HFFc6 (cell line): ENCODE measurements at places on chromosomes 5 and 9. TPM values are rescaled to one million over a fixed set of nuclear protein-coding genes. Genes with fewer than 3 reads are reported as not detected.

- no peaks in the 10 kb centered on the region for H3K27me3 ChIP-seq
- H3K4me1 ChIP-seq = no peaks in the 10 kb centered on the region
- H3K27ac ChIP-seq = no peak overlapping the region
- no peak overlapping the region for H3K4me3 ChIP-seq
- H3K36me3 ChIP-seq = no peaks in the 10 kb centered on the region
- DNase-seq = no peak
Measured at GRCh38 chr9:82313697-82314096, 325.1 kb downstream of the SPATA31D1 start.

- H3K27ac ChIP-seq = peak overlapping the region; percentile 97
- H3K4me1 ChIP-seq = peaks cover 66% of the 10 kb centered on the region
- DNase-seq = no peak
- peak overlapping the region; percentile 85 for H3K4me3 ChIP-seq
- no peaks in the 10 kb centered on the region for H3K36me3 ChIP-seq
Measured at GRCh38 chr5:139652788-139653241, 4.7 kb downstream of the CXXC5 start.

GRCh38 chr9:37652261-37652660 is 1.5 kb downstream of the FRMPD1 start:
- H3K36me3 ChIP-seq = no peaks in the 10 kb centered on the region
- 0 out of 2 replicates have a peak, but pooled peaks cover 4% of the 10 kb centered on the region for H3K4me1 ChIP-seq
- H3K27ac ChIP-seq = no peak overlapping the region
- DNase-seq = no peak
- H3K27me3 ChIP-seq = peaks cover 59% of the 10 kb centered on the region

GRCh38 chr5:40505031-40505430 is 174.7 kb upstream of the PTGER4 start:
- no peaks in the 10 kb centered on the region; the same call in 1 of the 2 replicates for H3K27me3 ChIP-seq
- H3K27ac ChIP-seq = no peak overlapping the region
- DNase-seq = no peak
- H3K4me3 ChIP-seq = no peak overlapping the region
- no peaks in the 10 kb centered on the region for H3K36me3 ChIP-seq

DNA sequence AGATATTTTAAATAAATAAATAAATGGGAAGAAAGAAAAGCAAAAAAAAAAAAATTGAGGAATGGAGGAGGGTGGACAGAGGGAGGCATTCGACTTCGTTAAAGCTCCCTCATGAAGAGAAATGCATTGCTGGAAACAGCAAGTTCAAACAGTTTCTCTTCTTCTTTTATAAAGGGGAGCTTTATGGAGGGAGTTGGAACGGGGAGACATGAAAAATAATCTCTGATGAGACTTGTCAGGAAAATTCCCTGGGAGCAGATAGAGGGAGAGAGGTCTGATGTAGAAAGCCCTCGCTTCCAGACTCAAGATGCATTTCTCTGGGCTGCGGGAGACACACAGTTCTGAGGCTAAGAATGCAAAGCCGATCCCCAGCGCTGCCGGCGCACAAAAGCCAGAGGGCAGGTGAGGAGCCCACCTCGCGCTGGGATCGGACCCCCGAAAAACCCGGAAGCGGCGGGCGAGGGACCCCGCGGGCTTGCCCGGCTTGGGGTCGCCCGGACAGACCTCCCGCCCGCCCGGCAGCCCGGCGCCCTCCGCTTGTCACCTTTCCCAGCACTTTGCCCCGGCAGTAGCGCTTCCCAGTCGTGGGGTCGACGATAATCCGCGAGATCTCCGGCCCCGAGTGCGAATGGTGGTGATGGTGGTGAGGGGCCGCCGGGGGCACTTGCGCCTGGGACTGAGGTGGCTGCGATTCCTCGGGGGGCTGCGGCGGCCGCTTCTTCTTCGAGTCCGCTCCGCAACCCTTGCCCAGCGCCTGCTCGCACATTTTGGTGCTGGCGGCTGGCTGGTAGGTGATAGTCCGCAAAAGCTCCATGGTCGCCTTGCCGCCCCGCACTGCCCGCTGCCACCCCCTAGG is 512 bp downstream of the PLK2 start:
- H3K36me3 ChIP-seq = peaks cover 47% of the 10 kb centered on the region
- DNase-seq = peak; percentile 30
- peak overlapping the region; percentile 96 for H3K4me3 ChIP-seq
- peaks cover 6% of the 10 kb centered on the region for H3K27me3 ChIP-seq
- peaks cover 60% of the 10 kb centered on the region for H3K4me1 ChIP-seq
- peak overlapping the region; percentile 86 for H3K27ac ChIP-seq

DNA sequence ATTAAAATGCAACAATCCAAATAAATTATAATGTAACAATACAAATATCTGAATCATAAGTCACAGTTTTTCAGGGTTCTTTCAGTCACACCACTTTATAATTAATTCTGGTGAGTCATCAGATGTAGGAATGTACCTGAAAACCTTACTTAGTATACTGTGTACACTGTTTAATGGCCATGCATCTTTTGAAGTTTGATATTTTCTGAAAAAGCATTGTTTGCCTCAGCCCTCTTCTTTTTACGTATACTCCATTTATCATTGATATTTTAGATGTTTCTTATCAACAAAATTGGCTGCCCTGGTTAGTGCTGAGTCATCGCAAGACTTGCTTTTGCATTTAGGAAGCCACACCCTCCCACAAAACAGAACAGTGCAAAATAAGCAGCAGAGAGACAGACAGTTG is 218.6 kb downstream of the PJA2 start:
- peaks cover 2% of the 10 kb centered on the region; the same call in 1 of the 2 replicates for H3K27me3 ChIP-seq
- H3K27ac ChIP-seq = peak overlapping the region; percentile 15; the same call in 1 of the 2 replicates
- no peaks in the 10 kb centered on the region; the same call in 1 of the 2 replicates for H3K36me3 ChIP-seq
- peak; percentile 15 for DNase-seq

DNA sequence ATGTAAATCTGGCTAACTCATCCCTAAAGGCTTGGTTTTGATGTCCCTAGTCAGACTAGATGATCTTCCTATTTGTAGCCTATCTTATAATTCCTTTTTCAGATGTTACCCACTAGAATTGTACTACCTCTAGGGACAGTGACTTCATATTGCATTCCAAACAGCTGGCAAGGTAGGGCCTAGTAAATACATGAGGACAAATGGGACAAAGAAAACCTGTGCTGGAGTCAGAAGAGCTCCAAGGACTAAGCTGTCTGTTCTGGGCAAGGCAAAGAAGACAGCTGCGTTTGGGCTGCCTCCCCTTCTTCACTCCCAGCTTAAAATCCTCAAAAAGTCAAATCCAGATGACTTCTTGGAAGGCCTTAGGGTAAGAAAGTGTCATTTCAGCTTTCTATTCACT is 10.0 kb downstream of the DMXL1 start:
- no peaks in the 10 kb centered on the region for H3K27me3 ChIP-seq
- H3K36me3 ChIP-seq = no peaks in the 10 kb centered on the region; the same call in none of the 2 replicates
- H3K27ac ChIP-seq = no peak overlapping the region
- no peak for DNase-seq
- no peak overlapping the region for H3K4me3 ChIP-seq

GRCh38 chr5:169166078-169166477 is 134.9 kb downstream of the SLIT3 start:
- H3K4me1 ChIP-seq = peaks cover 32% of the 10 kb centered on the region
- H3K36me3 ChIP-seq = 0 out of 2 replicates have a peak, but pooled peaks cover 4% of the 10 kb centered on the region
- H3K27me3 ChIP-seq = peaks cover 2% of the 10 kb centered on the region; the same call in 1 of the 2 replicates
- DNase-seq = no peak
- H3K27ac ChIP-seq = no peak overlapping the region

- H3K4me1 ChIP-seq = peaks cover 13% of the 10 kb centered on the region; the same call in 1 of the 2 replicates
- no peak overlapping the region for H3K27ac ChIP-seq
- DNase-seq = no peak
- H3K4me3 ChIP-seq = no peak overlapping the region
- peaks cover 4% of the 10 kb centered on the region; the same call in 1 of the 2 replicates for H3K27me3 ChIP-seq
- no peaks in the 10 kb centered on the region for H3K36me3 ChIP-seq
Measured at GRCh38 chr9:19937121-19937520, 148.3 kb upstream of the SLC24A2 start.

GRCh38 chr9:115637661-115638060 is 515.9 kb upstream of the PAPPA start:
- H3K27me3 ChIP-seq = no peaks in the 10 kb centered on the region
- no peak overlapping the region for H3K27ac ChIP-seq
- H3K36me3 ChIP-seq = no peaks in the 10 kb centered on the region
- peaks cover 57% of the 10 kb centered on the region for H3K4me1 ChIP-seq

DNA sequence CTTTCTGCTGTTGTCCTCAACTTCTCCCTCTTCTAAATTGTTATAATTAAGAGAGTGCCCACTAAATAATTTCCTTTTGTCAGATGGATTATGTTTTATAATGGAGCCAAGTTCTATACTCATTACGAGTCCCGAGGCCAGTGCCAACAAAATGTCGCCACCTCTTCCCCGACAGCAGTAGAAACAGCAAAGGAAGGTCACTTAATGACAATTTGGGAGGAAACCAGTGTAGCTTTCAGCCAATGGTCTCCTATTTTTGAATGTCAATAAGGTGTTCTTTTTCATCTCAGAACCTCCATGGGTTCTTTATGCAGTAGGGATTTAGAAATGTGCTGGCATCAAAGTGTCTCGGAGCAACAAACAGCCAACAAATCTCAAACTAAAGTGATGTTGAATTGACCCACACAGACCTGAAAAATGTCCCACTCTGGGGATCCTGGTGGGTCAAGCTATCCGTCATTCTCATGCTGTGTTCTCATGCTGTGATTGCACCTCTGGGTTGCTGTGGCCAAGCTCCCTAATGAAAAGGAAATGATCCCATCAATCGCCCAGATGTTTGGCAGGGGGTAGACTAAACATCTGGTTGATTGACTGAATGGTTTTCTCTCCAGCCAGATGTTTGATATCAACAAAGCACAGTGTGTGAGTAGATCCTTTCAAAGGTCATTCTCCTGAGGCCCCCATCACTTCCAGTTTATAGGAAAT is 291.9 kb downstream of the DMAC1 start:
- no peaks in the 10 kb centered on the region for H3K4me1 ChIP-seq
- H3K4me3 ChIP-seq = no peak overlapping the region
- H3K27ac ChIP-seq = no peak overlapping the region
- no peak for DNase-seq
- no peaks in the 10 kb centered on the region for H3K36me3 ChIP-seq

The NPR2 gene
- 38.3 to 42.3 TPM (median 40.3 TPM) in 3 replicates for total RNA-seq

The ICE1 gene
- 19.5 and 22.0 TPM in 2 replicates for total RNA-seq

The EFNA5 gene
- not detected in 3 replicates for total RNA-seq
